ENCODE measurements at places on chromosomes 2 and 18. TPM values are rescaled to one million over a fixed set of nuclear protein-coding genes. Genes with fewer than 3 reads are reported as not detected.

DNA sequence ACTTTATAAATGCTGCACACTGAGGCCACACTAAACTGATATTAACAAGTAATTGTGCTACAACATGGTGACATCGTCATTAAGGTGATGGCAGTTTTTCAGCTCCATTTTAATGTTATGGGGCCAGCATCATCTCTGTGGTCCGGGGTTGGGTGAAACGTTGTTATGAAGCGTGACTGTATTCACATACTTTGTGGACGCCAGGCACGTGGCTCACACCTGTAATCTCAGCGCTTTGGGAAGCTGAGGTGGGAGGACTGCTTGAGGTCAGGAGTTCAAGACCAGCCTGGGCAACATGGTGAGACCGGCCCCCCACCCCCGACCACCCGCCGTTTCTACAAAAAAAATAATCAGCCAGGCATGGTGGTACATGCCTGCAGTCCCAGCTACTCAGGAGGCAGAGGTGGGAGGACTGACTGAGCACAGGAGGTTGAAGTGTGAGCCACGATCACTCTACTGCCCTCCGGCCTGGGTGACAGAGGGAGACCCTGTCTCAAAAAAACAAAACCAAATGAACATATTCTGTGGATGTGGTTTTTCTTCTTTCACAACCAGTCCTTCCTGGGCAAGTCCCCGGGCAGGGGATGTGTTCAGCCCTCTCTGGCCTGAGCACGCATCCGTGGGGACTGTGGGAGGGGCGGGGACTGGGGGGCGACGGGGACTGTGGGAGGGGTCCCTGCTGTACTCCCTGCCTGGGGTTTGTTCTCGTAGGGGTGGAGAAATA, 12.9 kb upstream of the GAL3ST2 start:
- DNase-seq, result no peak

- no peak for DNase-seq
These were observed 8.3 kb upstream of the RMC1 start for GRCh38 chr18:23494992-23495391.

DNA sequence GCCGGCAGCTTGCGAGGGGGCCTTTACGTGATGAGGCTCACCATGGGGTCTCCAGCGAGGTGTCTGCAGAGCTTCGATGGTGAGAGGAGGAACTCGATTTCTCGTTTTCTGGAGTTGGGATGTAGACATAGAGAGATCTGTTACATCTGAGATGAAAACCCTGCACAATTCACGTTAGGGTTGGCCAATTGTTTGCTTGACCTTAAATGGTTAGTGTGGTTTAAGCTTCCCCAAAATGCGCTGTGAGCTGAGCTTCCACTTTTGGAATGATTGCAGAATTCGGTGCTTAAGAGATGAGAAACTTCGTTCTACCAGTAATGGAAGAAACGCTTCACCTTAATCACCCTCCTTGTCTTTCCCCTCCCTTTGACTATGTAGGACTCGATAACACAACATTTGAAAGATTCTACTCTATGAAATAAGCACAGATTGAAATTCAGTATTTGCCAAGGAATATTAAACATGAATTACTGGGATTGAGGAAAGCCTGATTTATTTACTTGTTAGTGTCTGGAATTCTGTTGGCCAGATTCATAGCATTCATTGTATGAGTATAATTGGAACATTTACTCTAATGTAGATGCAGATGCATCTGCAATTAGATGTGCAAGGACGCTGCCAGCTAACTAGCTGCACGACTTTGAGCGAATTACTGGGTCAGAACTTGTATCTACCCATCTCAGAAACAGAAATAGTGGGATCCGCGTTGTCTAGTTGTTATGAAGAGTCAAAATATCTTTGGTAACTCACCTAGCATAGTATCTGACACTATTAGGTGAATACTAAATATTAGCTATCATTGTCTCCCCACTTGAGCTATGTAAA, 1.6 kb upstream of the KLF7 start:
- no peak for DNase-seq

GRCh38 chr2:39975476-39976020, 196.5 kb upstream of the THUMPD2 start:
- no peak for DNase-seq

DNA sequence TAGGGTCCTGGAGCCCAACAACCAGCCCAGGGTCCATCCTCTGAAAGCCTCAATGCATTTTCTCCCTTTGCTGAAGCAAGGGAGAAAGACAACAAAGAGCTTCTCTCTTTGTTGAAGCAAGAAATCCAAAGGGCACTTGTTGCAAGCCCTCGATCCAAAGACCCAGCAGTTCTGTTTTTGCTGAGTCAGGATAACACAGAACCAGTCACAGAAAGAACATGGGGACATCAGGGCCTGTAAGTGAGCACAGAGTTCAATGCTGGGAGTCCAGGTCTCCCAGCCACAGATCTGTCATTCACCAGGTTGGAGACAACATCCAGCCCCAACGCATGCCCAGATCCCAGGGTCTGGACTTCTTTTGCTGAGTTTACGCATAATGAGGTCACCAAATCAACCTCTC, 315.8 kb upstream of the KLHL29 start:
- no peak for DNase-seq

- no peak for DNase-seq
These were observed 28.4 kb upstream of the PTMA start for GRCh38 chr2:231679908-231680284.

DNA sequence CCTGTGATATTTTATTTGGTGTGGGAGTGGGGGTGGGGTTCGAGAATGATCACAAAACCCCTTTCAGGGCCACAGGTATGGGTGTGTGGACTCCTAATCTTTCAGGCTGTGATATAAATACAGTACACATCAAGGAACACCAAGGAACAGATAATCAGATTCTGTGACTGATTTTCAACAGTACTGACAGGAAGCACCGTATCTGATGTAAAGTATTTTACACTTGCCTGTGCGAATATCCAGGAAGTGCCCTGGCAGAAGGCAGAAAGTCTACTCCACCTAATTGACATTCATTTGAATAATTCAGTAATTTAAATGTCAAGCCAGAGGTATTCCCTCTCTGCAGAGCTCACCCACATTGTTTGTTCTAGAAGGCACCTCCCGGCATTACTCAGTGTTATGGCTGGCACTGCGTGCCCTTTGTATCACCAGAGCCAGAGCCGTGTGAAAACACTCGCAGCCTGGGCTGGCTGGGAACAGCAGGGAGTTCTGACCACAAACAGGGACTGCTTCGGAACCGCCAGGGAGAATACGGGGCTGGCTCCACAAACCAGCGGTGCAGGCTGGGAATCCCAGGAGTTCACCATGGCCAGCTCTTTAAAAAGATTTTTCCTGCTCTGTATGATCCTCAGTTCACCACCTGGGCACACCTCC, 91.8 kb downstream of the ACVR1 start:
- DNase-seq, result no peak

The FAM237A gene
- polyA plus RNA-seq, result not detected

The SS18 gene
- 28.3 TPM for polyA plus RNA-seq

The ICOS gene
- polyA plus RNA-seq, result 14.0 TPM

The MROH2A gene
- polyA plus RNA-seq, result not detected

The FAM117B gene
- 16.0 TPM for polyA plus RNA-seq

Measured in naive thymus-derived CD8-positive, alpha-beta T cell (primary cell).